ENCODE measurements at places on chromosomes 3 and 15.

DNA sequence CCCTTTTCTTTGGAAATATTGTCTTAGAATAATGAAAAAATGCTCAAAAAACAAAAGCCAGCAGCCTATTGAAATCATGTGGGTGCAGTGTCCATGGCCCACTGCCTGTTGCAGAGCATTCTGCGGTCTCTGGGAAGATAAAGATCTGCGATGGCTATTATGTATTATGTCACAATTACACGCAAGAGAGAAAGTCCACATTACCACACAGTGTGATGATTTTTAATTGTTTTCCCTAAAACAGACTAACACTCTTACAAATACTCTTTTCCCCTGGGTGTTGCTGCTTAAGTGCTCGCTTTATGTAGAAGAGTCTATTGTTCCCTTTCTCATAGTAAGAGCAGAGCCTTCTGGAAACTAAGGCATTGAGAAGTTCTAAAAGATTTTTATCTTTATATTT lies 32.2 kb downstream of the SSR3 start:
- no peak for DNase-seq

DNA sequence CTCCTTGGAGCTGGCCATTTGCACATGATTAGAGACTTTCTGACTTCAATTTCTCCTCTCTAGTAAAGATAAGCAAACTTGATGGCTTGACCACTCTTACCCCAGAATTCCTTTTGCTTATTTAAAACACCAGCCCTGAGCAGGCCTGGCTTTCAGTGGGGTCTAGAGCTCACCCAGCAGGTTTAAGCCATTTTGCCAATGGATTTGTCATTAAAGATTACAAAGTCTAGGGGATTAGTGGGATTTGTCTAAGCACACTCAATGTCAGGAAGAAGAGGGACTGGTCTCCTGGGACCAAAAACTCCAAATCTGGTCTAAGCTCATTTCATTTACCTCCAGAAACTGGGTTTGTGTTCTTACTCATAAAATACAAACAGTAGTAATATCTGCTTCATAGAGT lies 57.3 kb upstream of the SNTN start:
- DNase-seq: no peak

GRCh38 chr3:194339356-194339755 lies 11.8 kb downstream of the CPN2 start:
- no peak for DNase-seq

DNA sequence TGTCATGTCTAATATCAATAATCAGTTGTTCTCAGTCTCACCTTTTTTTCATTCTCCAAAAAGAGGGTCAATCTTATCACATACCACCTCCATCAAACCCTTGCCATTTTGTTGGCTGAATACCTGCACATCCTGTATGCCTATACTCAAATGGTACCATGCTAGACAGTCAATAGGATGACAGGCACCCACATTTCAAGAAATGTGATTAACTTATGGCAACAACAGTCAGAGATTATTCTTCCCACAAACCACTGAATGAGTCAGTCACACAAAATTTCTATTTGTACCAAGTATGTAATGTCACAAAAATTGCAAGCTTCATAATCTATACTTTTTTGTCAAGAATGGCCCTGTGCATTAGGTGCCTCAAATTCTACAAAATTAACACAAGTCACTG lies 5.1 kb upstream of the SLC27A2 start:
- DNase-seq: no peak

DNA sequence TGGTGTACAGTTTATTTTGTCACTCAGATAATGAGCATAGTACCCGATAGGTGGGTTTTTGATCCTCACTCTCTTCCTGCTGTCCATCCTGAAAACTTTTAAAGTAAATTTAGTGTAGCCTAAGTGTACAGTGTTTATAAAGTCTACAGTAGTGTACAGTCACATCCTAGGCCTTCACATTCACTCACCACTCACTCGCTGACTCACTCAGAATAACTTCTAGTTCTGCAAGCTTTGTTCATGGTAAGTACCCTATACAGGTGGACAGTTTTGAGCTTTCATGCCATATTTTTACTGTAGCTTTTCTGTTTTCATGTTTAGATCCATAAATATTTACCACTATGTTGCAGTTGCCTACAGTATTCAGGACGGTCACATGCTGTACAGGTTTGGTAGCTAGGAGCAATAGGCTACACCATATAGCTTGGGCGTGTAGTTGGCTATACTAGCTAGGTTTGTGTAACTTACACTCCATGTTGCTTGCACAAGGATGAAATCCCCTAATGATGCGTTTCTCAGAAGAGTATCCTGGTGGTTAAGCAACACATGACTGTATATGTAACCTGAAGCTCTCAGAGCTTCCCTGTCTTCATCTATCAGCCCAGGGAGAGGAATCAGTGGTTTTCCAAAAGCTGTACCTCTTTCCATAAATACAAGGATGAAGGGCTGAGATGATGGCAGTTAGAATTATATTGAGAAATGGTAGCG lies 87.6 kb upstream of the SLC25A26 start:
- DNase-seq: no peak

- DNase-seq: no peak
These were observed 331.3 kb upstream of the RBMS3 start for GRCh38 chr3:28949580-28949979.

DNA sequence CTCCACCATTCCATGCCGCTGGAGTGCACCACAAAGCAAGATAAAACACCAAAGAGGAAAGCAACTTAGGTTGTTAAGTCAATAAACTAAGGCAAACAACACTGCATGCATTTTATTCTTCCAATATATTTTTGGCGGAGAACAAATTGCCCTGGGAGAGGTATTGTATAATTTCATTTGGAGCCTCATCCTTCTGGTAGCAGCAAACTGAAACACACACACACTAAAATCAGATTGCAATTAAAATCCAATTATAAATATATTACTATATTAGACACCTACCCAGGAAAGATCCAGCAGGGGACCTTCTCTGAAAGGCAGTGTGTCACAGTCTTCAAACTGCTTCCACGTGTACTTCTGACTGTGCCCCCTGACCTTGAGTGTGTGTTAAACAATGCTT lies 102.3 kb downstream of the RORA start:
- DNase-seq: no peak

GRCh38 chr3:159069091-159069490 lies 267.2 kb downstream of the MFSD1 start:
- no peak for DNase-seq

- DNase-seq: no peak
These were observed 14.2 kb downstream of the ST8SIA2 start for GRCh38 chr15:92407916-92408315.

DNA sequence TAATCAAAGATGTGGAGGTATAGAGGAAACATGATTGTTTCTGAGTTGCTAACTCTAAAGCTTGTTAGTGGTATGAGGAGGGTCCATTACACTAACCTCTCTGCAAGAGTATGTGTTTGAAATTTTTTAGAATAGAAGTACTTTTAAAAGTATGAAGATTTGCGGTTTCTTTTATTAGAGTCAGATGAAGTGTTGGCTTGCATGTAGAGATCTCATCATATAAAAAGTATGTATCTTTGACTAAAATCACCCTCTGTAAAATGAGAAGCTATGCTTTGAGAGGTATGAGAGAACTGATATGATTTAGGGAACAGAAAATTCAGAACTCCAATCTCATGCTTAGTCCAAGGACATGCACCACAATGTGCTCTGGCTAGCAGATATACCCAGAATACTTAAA lies 140.4 kb upstream of the MBNL1 start:
- DNase-seq: no peak

DNA sequence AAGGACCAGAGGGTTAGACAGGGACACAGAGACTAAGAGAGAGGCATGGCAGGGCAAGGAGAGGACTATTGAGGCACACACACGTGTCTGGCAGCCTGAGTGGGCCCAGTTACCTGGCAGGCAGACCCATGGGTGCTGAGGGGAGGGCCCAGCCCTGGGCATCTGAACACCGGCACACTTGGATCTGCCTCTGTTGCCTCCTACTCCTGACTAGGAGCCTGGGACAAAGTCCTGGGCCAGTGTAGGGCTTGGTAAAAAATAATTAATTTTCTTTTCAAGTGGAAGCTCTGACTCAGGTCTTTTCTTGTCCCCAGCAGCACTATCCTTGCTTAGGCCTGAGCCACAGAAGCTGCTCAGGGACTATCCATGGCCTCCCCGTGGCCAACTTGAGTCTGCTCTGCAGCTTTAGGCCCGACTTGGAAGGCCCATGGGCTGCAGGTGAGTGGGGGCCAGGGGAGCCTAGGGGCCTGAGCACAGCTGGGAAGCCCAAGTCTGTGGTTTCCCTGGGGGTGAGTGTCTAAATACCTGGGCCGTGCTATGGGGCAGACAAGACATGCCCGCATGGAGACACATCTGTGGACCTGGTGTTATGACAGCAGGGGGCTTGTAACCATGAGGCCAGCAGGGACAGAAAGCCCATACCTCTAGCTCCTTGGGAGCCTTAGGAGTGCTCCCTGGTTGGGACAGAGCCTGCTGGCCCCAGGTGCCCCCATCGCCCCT lies at the start of gene PTH1R:
Gene PTH1R (plus strand): TSS at position 316 of the 720 bp plus-strand sequence. CDS start 5,839 bp downstream, outside the sequence.
- no peak for DNase-seq

DNA sequence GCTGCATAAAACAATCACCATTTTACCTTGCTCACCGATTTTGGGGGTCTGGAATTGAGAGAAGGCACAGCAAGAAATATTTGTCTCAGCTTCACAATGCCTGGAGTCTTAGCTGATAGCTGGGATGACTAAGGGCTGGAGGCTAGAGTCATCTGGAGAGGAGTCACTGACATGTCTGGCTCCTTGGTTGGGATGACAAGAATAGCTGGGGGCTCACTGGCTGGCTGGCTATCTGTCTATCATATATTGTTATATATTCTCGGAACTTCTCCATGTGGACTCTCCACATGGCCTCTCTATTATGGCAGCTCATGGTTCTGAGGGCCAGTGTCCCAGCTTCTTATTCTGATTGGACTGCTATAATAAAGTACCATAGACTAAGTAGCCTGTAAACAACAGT lies 20.0 kb upstream of the TRIM71 start:
- no peak for DNase-seq

- no peak for DNase-seq
These were observed 71.5 kb upstream of the EIF1B start for GRCh38 chr3:40237889-40238571.

DNA sequence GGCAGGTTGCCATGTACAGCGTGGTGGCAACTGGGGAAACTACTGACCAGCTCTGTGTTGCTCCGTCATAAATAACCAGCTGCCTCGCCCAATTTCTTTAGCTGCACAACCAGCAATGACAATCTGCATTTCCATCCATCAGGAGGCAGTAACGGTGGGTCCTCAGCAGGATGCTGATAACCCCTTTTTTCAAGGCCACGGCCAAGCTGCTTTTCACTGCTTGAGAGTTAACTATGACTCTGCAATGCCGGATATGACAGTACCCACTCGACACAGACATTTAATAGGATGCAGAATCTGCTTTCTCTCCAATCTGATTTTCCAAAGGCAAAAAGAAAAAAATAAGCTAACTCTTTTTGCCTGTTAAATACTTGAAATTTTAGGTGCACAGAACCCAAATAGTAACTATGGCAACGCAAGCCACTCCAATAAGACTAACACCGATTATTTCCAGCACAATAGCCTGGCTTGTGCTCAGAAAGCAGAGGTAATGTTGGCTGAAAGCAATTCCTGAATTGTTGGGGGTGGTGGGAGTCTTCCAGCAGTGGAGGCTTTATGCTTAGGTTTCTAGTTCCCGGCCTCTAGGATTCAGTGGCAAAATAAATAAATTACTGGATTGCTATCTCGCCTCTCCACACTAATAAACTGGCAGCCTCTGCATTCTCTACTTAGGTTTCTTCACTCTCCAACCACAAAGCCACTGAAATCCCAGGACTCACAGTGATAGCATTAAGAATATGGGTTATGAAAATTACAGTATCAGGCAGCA lies 31.2 kb upstream of the SRGAP3 start:
- no peak for DNase-seq

- DNase-seq: no peak
These were observed 246.5 kb downstream of the LRRN1 start for GRCh38 chr3:4045756-4046155.

- no peak for DNase-seq
These were observed 31.5 kb downstream of the MGLL start for GRCh38 chr3:127790882-127791183.

DNA sequence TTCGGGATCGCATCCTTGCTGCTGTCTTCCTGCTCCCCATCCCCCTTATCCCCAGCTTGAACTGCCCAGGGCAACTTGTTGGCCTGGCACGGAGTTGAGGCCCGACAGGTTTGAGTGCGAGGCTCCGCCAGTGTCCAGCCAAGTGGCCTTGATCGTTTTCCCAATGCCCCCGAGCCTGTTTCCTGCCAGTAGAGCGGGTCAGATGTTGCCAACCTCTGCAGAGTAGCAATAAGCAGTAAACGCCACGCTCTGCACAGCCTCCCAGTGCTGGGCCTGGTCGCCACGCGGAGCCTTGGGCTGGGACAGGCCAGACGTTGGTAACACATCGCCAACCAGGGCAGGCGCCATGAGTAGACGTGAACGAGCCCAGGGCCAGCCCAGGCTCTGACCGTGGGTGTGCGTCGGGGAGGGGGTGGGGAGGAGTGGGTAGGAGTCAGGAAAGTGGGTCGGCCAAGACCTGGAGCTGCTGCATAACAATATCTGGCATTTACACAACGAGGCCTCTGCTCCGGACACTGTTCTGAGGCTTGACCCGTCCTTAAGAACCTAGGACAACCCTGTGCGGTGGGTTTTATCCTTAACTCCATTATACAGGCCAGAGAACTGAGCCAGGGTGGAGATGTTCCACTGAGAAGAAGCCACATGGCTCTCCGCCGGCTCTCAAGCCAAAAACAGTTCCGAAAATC lies 444 bp upstream of the ABHD14A start:
- no peak for DNase-seq

DNA sequence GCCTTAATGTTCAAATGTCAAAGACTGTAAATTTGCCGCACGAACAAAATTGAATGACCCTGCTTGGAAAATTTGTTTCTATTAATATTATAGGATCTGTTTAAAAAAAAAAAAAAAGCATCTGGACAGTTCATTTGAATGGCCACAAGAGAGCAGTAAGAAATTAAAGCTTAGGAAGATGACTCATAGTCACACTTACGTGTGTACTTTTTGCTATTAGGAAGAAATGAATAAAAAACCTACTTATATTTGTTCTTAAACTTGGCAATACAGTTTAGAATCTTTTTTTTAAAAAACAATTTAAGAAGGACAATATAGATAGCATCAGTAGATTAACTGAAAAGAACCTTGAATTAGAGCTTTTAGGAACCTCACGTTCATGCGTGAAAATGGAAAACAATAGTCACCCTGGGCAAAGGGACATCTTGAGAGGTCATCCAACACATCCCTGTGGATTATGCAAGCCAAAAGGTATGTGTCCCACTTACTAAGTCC lies 621.8 kb downstream of the MECOM start:
- DNase-seq: no peak

Measured in H54 (cell line).